Hematopoietic multipotent progenitor cell treated with erythropoietin and hydrocortisone succinate and interleukin-3 and kit ligand, for 4 days (in vitro differentiated cells): ENCODE measurements at places on chromosomes 1 and 21.

GRCh38 chr1:41611932-41612450, 127.5 kb upstream of the EDN2 start:
- DNase-seq: no peak

DNA sequence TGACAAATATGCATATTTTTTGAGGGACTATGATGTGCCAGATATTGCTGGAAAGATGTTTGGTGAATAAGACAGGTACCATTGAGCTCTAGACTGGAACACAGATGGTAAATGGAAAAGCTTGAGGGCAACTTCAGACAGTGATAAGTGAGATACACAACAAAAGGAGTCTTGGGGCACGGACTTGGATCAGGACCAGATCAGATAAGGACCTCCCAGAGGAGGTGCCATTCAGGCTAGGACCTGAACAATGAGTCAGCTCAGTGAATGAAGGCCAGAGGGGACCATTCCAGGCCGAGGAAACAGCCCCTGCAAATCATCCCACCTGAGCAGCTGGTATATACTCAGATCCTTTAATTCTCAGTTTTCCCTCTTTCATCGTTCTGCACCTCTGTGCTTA, 1.8 kb upstream of the KCNJ15 start:
- DNase-seq: peak; percentile 26

- no peak for DNase-seq
These were observed 42.8 kb upstream of the JAK1 start for GRCh38 chr1:65009176-65009575.

GRCh38 chr1:97893844-97894243, 27.0 kb downstream of the DPYD start:
- no peak for DNase-seq

GRCh38 chr1:7641587-7642417, 129.3 kb upstream of the VAMP3 start:
- DNase-seq: peak; percentile 32

DNA sequence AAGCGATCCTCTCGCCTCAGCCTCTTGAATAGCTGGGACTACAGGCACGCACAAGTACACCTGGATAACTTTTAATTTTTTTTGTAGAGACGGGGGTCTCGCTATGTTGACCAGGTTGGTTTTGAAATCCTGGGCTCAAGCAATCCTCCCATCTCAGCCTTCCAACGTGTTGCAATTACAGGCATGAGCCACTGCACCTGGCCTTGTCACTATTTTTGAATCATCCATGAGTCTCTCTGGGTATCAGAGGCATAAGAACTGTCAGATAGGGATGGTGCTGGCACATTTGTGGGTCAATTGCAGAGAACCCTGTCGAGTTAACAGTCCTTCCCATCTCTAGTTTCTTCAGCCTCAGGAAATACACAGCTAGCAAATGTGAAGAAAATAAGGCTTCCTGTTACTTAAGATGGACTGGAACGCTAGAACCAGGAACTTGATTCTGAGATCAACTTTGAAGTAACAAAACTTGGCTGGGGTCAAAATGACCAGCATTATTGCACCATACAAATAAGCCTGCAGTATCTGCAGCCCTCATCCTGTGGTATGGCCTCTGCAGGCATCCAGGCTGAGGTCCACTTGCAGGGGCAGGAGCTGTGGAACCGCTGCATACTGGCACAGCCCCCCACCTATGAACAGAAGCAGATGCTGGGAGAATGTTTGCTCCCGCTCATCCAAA, 124.3 kb upstream of the GADD45A start:
- DNase-seq: no peak

- no peak for DNase-seq
These were observed 32.1 kb upstream of the RAB4A start for GRCh38 chr1:229238674-229239415.

GRCh38 chr1:158117854-158118704, 62.6 kb upstream of the CD1D start:
- DNase-seq: peak; percentile 48

DNA sequence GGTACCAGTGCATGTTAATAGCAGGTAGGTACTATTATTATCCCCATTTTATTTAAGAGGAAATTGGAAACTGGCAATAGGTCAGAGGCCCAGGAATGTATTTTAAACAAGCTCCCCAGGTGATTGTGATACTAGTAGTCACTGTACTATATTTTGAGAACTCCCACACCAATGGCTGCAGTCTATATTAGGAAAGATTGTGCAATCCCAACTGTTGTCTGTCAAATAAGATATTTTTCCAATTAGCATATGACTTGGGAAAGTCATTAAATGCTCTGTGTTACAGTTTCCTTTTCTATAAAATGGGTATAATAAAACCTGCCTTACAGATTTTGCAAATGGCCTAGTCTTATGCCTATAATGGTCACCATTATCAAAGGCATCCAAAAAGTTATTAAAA, 94.2 kb upstream of the DMRTA2 start:
- no peak for DNase-seq

- peak; percentile 9 for DNase-seq
These were observed 112.9 kb downstream of the ZBTB18 start for GRCh38 chr1:244163861-244164510.

GRCh38 chr1:108678706-108679105, 13.4 kb upstream of the PRPF38B start:
- DNase-seq: no peak

GRCh38 chr1:59345221-59345620, 48.3 kb downstream of the FGGY start:
- peak; percentile 75 for DNase-seq

DNA sequence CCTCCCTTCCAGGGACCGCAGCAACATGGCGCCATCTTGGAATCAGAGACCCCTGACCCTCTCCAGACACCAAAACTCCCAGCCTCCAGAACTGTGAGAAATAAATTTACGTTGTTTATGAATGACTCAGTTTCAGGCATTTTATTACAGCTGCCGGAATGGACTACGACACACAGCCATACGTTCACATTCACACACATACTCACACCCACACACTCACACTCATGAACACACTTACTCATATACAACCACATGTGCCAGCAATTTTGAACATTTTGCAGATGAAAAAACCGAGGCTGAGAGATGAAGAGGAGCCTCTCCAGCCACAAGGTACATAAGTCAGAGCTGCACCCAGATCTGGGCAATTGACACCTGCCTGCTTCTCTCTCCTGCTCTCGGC, 151.0 kb upstream of the RAB4A start:
- DNase-seq: no peak

DNA sequence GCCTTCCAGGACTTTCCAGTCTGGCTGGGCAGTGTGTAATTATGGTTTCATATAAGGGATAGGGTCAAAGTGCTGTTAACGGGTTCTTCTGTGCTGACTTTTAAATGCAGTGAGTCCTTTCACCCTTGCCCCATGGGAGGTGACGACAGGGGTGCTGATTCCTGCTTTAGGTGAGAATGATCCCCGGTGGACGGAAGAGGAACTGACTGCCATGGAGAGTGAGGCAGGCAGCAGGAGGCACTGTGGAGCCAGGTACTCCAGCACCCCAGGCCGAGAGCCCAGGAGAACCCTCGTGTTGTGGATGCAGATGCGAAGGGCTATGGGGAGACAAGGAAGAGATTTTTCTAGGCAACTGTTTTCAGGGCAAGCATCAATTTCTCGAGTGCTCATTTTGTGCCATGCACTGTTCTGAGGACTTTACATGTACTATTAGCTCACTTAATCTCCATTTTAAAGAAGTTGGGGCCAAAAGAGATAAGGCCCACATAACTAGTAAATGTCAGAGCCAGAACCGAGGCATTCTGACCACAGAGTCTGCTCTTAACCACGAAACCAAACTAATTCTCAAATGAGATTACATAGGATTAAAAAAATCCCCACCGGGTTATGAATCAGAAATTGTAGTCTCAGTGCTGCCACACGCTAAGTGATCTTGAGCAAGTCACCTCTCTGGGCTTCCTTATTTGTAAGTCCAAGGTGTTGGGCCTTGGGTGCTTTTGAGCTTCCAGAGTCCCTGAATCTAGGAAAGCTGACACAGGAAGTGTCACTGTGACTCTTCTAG, 28.2 kb downstream of the STPG1 start:
- DNase-seq: peak; percentile 54

DNA sequence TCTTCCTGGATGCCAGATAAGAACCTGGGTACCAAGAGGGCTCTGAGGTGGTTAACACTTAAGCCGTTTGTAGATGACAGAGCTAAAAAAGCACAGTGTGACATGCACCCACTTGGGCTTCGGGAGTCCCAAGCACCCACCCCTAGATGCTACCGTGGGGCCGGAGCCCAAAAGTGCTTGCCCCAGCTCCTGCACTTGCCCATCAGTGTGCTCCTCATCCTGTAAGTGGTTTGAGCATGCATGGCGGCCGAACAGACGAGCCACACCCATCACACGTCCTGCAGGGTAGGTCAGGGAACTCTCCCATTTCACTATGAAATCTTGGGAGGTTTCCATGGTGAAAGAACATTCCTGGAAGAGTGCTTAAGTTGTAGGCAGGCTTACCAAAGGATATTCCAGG, 158.9 kb upstream of the TNR start:
- DNase-seq: no peak

DNA sequence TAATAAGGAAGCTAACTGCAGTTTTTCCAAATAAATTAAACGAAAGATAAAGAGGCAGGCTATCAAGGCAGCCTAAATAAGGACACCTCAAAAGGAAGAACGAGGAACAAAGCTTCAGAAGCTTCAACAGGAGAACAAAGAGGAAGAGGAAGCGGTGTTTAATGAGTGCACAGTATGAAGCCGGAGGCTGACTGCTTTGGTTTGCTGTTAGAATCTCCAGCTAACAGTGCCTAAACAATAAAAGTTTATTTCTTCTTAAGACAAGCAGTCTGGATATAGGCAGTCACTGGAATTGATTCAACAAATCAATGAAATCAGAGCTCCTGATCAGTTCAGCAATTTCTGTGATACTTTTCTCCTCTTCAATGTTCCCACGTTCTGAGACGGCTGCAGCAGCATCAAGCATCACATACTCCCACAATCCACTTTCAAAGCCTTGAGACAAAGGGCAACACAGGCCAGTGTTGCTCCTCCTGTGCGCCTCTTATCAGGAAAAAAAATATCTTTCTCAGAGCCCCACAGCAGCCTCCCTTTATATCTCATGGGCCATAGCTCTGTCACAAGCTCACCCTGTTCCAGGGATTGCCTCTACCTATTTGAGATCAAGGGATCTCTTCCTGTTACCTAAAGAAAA, 365.6 kb upstream of the ST6GALNAC5 start:
- peak; percentile 61 for DNase-seq

DNA sequence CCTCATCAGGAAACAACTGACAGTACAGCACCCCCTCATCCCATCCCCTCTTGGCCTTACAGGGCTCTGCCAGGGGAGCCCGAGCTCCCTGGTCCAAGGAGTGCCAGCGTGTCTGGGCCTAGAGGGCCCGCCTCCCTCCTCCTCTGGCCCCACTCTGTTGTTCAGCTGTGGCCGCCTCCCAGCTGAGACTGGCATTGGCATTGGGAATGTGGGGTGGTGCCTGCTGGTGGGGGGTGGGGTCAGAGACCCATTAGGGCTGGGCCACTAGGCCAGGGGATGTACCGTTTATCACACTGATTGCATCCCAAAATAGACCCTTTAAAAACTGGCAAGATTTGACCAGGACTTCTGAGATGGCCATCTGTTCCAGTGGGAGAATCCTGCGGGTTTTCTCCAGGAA, 1.4 kb downstream of the LDLRAP1 start:
- no peak for DNase-seq

DNA sequence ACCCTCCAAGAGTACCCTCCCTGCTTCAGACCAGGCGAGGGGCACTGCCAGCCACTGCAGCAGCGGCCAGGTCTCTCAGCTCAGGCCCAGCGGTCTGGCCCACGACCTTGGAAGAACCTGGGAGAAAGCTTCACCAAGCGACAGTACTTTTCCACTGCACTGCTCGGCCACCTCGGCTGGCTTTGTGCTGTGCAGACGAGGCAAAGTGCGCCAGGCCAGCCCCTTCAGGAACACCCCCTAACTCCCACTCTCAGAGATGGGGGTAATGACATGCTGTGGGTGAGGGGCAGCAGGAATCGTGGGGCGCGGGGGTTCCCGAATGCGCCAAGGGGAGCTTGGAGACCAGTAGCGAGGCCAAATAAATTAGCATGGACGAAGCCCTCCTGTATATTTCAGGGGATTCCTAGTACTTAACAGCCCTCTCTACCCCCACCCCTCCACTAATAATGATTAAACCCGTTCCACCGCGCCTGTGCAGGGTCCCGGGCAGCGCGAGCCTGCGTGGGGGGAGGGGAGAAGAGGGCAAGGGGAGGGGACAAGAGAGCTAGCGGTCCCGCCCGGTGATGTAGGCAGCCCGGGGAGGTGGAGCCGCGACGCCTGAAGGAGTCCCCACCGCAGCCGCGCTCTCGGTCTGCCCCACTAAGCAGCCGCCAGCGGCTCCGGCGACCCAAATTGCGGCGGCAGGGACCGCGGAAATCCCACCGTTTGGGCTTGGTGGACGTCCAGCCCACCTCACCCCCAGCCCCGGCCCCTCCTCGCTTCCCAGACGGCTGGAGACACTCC, at the start of gene FAM43B:
TSS of gene FAM43B (plus strand) at position 629 of the 783 bp plus-strand sequence. CDS start 401 bp downstream, outside the sequence.
- DNase-seq: peak; percentile 60

- no peak for DNase-seq
These were observed 577.2 kb upstream of the ZRANB2 start for GRCh38 chr1:71657891-71658679.

- DNase-seq: peak; percentile 86
These were observed 169.9 kb downstream of the LRRC7 start for GRCh38 chr1:69737527-69738185.

- no peak for DNase-seq
These were observed 375.8 kb upstream of the VAMP3 start for GRCh38 chr1:7395251-7395650.

DNA sequence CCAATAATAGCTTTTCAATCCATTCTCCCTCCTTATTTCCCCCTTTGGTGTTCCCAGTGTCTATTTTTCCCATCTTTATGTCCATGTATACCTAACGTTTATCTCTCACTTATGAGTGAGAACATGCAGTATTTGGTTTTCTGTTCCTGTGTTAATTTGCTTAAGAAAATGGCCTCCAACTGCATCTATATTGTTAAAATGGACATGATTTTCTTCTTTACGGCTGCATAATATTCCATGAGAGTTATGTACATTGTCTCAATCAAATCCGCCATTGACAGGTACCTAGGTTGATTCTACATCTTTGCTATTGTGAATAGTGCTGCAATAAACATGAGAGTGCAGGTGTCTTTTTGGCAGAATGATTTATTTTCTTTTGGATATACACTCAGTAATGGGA, 126.7 kb downstream of the CTH start:
- DNase-seq: no peak

DNA sequence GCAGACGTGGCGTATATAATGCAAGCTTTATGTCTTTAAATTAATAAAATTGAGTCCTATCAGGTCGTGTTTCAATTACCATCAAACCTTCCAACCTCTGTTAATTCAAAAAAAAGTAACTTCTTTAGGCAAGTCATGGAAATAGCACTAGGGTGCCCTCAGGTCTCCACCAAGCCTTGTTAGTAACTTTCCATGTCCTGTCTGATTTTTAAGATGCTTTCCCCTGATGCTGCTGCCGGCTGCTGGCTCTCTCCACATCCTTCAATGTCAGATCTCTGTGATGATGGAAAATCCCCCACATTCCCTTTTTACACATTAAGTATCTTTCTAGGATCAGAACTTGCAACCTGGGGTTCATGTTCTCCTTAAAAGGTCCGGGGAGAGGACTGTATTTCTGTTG, 3.0 kb downstream of the ERG start:
- DNase-seq: peak; percentile 47

GRCh38 chr1:89608984-89609725, 23.8 kb upstream of the LRRC8C start:
- DNase-seq: no peak
